ENCODE measurements at places on chromosomes 12 and 14.

GRCh38 chr14:72510566-72510965 lies 383.3 kb downstream of the DPF3 start:
- no peak for DNase-seq

- no peak for DNase-seq
Measured at GRCh38 chr12:93696462-93696861, 19.3 kb downstream of the CRADD start.

DNA sequence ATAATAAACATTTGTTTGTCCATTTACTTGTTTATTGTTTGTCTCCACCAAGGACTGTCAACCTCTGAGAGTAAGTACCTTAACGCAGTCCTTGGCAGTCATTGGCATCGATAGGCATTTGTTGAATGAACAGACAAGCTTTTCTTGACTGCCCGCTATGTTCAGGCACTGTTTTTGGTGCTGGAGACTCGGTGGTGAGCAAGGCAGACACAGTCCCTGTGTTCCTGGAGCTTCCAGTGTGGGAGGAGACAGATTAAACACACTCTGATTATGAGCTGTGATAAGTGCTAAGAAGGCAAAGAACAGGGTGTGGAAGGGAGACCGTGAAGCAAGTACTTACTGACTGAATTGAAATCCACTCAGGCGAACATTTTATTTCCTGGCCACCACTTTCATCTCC lies 1.2 kb downstream of the ATP6V0A2 start:
- peak; percentile 14 for DNase-seq

DNA sequence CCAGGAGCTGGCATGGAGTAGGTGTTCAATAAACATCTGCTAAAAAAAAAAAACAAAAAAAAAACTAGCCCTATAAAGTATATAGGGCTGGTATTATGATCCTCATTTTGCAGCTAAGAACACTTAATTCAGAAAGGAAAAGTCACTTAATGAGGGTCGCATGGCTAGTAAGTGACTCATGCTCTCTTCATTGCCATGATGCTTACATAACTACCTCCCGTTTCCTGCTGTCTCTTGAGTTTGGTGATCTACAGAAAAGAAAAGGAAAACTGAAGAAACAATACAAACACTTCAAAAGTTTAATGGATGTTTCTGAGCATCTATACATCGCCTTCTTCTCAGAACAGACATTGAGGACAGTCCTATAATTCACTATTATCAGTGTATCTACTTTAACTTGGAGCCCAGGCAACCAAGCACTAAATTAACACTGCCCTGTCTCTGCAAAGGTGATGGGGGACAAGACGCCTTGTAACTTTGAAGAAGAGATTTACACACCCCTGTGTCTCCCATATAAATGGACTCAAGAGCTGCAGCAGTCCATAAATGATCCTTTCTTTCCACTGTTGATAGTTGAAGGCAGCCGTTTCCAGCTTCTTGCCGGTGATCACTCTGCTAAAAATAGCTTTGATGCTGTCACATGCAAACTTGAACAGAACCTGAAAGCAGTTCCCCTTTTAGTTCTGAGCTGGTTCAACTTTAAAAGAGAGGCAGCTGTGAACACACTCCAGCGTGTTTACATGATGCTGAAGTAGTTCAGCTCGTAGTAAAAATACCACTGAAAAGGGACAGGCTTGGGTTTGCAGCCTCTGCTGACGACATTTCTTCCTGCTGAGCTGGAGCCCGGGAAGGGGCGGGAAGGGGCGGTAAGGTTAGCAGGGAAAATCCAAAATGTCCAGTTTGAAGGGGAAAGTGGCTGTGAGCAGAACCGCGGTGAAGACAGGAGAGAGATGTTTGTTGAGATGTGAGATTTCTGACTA lies 113.3 kb downstream of the FOXN3 start:
- DNase-seq, result peak; percentile 65

DNA sequence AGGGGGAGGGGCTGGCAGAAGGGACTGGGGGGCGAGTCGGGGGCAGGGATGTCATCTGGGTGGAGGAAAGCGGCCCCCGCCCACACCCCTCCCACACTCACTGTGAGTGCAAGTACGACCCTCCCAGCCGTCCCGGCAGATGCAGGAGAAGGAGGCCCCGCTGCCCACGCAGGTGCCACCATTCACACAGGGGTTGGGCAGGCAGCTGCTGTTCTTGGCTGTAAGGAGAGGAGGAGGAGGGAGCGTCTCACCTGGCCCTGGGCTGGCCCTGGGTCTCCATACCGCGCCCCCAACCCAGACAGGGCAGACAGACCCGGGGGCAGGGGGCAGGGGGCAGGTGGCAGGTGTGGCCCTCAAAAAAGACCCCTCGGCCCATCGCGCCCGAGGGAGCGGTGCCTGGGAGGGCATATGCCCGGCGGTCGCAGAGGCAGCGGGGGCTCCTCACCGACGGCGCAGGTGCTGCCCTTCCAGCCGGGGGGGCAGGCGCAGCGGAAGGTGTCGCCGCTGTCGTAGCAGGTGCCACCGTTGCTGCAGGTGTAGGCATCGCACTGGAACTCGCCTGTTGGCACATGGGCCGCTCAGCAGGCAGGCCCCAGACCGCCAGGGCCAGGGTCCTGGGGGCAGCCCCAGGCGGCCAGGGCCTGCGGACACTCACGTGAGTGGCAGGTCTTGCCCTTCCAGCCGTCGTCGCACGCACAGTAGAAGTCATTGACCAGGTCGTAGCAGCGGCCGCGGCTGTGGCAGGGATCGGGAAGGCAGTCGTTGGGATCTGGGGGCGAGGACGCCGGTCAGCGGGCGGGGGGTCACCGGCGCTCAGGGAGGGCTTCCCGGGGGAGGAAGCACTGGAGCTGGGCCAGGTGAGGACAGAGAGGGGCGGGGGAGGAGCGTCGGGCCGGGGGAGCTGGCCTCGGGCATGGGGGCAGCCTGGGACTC lies 20.6 kb downstream of the JAG2 start:
- no peak for DNase-seq

DNA sequence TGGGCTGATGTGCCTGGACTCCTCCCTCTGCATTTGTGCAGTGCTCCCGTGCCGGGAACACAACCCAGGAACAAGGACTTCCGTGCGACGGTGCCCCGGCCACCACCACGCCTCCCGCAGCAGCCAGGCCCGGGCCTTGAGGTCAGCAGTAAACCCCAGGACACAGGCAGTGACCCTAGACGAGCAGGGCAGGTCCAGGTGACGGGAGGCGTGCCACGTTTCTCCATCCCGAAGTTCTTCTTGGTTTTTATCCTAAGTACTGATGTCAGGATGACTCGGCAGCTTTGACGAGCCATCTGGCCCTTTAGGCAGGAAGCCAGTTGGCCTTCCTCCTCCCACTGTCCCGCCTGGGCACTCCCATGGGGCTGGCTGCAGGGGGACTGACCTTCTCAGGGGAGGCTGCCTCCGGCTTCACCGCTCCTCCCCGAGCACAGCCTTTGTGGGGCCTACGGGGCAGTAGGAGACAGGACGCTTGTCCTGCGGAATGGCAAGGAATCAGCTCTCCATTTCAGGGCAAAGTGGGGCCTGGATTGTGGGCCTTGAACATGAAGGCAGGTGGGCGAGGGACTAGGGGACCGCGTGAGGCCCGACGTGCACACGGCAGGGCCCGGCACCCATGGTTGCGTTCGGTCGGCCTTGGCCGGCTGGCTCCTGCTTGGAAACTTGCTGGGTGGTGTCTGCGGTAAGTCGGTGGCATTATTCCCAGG lies 94.1 kb downstream of the FBXL14 start:
- DNase-seq, result peak; percentile 45

GRCh38 chr12:49323524-49324097 lies 556 bp downstream of the TROAP start:
- DNase-seq, result no peak

DNA sequence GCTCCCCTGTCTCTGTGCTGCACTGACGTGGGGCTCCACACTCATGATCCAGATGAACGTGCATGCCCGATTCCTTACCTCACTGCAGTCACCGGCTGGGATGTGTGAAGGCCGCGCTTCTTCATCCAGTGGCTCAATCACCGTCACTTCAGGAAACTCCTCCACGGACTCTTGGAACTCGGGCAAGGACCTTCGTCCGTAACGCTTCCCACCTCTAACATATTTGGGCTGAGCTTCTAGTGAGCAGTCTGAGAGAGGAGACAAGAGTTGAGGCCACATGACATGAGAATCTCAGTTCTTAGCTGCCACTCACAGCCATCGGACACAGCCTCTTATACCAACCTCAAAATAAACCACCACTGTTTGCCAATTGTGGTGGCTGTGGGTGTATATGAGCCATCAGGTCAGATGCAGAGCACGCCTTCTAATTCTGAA lies 38.3 kb downstream of the NIN start:
- DNase-seq, result no peak

DNA sequence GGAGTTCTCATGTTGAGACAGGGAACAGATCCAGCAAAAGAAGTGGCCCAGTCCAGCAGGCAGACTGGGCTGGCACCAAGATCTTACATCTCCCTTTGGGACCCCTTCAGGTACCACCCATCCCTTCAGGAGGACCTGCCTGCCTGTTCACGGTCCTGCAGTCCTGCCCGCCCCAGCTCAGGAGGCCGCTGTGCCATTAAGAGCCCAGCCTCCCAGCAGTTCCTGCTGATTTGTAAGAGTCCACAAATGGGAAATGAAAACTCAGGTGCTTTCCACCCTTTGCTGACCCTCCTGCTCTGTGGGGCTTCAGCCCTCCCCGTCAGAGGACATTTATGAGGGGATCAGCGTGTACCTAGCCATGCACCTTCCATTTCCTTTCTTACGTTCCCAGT lies 39.5 kb downstream of the C14orf132 start:
- no peak for DNase-seq

GRCh38 chr12:96456265-96456974 lies 33.0 kb upstream of the CFAP54 start:
- DNase-seq, result no peak

DNA sequence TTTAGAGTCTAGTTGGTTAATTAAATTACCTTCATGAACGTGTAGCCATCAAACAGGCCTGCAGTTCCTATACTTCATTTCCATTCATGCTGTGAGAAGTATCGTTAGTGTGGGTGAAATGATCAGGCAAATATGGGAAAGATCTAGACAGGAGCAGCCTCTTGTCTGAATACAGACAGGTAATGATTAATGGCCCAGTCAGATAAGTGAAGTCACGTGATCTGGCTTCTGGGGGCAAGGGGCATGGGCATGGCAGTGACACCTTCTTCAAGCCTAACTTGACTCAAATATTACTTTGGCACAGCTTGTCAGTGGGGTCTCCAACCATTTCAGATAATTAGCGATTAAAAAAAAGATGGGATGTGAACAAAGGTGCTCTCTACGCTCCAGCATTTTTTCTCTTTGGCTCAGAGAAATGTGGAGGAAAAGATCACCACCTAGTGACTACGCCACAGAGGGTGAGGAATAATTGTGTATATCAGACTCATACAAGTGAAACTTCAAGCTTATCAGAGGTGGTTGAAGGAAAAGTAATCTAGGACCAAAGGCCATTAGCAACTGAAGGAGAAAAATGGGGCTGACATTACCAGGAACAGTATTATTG lies 17.8 kb downstream of the GUCY2C start:
- no peak for DNase-seq

GRCh38 chr14:72619881-72620280 lies 274.0 kb downstream of the DPF3 start:
- no peak for DNase-seq

GRCh38 chr14:31205681-31206535 lies 1.7 kb downstream of the HECTD1 start:
- DNase-seq, result peak; percentile 45

DNA sequence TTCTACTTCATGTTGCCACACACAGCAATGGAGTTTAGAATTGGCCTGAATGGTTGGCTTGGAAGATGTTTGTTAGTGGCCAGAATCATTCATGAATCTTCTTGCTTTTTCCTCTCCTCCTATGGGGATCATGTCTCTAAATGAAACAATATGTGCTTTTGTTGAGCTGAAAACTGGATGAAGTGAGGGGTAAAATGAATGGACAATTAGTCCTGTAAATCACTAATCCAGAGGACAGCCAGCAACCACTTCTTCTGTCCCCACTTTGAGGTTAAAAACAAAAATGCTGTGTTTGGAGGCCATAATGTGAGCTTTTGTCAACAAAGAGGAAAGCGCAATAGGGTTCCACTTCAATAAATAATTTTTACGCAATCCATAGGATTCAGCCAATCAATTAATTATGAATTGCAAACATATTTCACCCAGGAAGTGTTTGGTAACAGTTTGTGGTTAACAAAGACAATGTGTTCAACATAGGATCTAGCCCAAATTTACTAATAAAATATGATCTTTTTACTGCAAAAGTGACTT lies 30.3 kb upstream of the AMIGO2 start:
- no peak for DNase-seq

DNA sequence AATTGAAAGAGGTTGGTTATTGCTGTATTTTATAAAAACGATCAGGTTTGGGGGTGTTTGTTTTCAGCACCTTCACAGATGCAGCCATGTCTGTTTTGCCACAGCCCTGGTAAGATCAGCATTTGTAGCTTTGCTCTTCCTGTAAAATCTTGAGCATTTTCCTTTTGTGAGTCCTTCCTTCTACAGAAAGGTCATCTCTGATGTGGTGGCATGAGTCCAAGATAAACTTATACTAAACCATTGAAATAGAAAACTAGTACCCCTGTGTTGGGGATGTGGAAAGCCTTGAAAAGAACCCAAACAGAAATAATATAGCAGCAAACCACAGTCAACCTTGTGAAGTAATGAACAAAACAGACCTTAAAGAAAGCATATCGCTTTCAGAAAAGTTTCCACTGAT lies 85.5 kb downstream of the TGFB3 start:
- peak; percentile 41 for DNase-seq

DNA sequence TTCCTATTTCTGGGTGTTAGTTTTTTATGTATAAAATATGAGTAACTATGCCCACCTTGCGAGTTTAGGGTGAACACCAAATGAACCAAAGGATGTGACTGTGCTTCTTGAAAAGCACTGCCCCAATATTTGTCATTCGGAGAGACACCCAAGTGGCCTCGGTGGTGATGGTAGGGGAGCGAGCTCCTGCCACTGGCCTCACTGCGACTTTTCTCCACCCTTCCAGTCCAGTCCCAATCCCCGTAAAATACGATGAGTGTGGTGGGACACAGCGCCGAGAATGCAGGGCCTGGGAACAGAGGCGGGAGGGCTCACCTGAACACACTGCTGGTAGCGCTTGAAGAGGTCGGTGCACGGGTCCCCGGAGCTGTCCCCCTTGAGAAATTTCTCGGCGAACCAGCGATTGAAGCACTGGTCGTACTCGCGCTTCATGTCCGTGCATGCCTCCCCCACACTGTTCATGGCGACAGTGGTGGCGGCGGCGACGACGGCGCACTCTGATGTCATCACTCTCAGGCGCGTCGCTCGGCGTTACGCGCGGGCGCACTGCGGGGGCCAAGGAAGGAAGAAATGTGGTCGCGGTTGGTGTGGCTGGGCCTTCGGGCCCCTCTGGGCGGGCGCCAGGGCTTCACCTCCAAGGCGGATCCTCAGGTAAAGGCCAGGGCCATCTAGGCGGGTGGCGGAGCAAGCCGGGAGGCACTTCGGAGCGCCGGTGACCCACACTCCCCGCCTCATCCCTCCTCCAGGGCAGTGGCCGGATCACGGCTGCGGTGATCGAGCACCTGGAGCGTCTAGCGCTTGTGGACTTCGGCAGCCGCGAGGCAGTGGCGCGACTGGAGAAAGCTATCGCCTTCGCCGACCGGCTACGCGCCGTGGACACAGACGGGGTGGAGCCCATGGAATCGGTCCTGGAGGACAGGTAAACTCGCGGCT lies at the start of the genes GATC and TRIAP1:
TSS of gene GATC (plus strand) at position 534 of the 933 bp plus-strand sequence. CDS start at position 571, 37 bp downstream.
TSS of gene TRIAP1 (minus strand) at position 474 of the 933 bp plus-strand sequence. CDS start at position 462, 12 bp downstream.
- DNase-seq, result peak; percentile 85

Measured in kidney tubule cell (primary cell).